CD8-positive, alpha-beta T cell (primary cell): ENCODE measurements at places on chromosomes 1 and 21. TPM values are rescaled to one million over a fixed set of nuclear protein-coding genes. Genes with fewer than 3 reads are reported as not detected.

KIF26B gene
- not detected for total RNA-seq

CD58 gene
- 6.6 TPM for total RNA-seq

NHLH1 gene
- not detected for total RNA-seq

GNAT2 gene
- not detected for total RNA-seq

NID1 gene
- not detected for total RNA-seq

MCOLN2 gene
- 12.7 TPM for total RNA-seq

LRRC38 gene
- total RNA-seq: not detected

HCRTR1 gene
- total RNA-seq: not detected

ADAMTSL4 gene
- total RNA-seq: not detected

RNU1-3 gene
- 3,852 TPM for total RNA-seq

CD46 gene
- 109 TPM for total RNA-seq

FAM163A gene
- total RNA-seq: not detected

RNU1-4 gene
- 3,774 TPM for total RNA-seq

LYPLAL1 gene
- total RNA-seq: 8.7 TPM

F5 gene
- total RNA-seq: 0.30 TPM
